ENCODE measurements at places on chromosomes 6 and 20.

GRCh38 chr6:14720411-14721102 is 525.3 kb upstream of the JARID2 start:
- no peak for DNase-seq

DNA sequence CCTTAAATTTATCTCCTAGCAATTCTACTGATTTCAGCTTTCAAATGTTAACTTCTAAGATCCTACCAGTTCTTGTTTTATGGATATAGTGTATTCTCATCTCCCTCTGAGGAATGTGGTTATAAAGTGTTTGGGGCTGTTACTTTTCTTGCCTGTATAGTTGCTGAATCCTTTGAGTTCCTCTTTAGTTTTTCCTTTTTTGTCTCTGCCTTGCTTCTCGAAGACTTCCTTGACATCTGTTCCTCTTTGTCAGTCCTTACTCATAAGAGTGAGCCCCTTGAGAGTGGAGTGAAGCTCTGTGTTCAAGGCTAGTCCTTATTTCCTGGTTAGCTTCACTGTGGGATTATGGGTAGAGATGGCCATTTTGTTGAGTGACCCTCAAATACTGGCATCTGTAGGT is 84.6 kb downstream of the ELOVL4 start:
- no peak for DNase-seq

- no peak for DNase-seq
Observed at GRCh38 chr6:64590965-64591675, 955.5 kb downstream of the PHF3 start.

DNA sequence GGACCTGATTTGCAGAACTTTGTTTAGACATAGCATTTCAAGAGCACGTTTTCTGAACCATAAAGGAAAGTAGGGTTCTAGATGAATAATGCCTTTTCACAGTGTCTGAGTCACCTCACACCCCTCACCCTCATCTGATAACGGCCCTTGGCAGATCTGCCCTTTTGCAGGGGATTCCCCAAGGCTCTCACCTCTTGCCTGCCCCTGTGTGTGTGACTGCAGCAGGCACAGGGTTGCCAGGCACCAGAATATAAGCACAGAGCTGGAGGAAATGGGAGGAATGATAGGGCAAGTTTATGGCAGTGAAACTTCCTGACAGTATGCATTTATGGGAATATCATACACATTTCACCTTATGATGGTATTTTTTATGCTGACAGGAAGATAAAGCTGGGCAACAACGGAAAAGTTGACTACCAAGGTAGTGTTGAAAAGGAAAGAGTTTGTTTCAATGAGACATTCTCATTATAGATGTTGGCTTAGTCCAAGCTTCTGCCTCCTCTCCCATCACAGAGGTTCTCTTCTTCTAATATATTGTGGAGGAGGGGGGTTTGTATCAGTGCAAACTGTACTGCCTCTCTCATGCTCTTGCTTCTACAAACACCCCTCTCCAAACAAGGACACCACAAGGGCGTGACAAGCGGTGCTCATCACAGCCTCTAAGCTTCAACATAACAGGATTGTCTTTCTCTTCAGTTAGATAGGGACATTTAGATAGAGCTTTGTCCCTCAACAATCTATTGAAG is 101.5 kb upstream of the BACH2 start:
- DNase-seq: peak; percentile 66

DNA sequence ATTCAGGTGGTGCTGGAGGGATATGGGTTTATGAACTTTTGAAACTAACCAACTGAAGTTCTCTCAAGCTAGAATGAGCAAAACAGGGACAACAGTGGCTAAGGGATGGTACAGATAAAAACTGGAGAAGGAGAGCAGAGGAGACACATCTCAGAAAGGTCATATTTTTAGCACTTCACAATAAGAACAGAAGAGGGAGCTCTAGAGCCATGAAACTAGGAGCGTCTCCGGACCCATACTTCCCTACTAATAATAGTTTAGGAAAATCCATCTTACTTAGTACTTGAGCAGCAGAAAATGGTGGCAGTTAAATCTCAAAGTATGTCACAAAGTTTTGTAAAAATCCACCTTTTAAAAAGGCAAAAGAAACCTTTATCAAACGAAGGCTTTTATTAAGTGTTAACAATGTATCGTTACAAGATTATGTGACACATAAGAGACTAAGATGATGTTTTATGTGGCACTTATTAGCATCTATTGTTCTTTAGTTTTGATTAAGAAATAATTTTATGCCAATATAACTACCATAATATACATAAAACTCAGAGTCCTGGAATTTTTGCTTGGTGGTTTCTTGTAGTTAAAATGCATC is 278.6 kb downstream of the TBC1D32 start:
- no peak for DNase-seq

- DNase-seq: no peak
Observed at GRCh38 chr20:63295422-63295821, 2.4 kb downstream of the COL20A1 start.

- DNase-seq: no peak
Observed at GRCh38 chr6:38100380-38100779, 280.9 kb downstream of the ZFAND3 start.

DNA sequence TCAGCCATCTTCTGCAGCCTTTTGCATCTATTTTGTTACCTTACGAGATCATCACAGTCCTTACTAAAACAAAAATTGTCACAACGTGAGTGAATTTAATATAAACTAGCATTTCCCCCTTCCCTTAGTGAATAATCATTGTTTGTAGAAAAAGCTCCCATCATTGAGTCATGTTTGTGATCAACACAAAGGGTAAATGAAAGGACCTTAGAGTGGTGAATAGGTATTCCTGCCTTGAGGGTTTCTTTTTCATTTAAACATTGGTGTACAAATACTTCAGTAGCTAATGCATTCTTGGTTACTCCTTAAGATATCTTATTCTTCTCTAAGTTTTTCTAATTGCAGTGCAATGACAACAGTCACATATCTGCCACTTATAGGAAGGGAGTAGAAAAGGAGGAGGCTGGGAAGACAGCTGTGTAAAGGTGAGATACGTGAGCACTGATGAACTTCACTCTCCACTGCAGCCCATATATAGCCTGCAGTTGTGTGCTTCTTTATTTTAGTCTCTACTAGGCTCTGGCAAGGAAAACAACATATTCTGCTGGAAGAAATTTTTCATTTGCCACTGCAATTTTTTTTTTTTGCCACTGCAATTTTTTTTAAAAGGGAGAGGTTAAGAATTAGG is 27.8 kb downstream of the ADGRG6 start:
- DNase-seq: no peak

DNA sequence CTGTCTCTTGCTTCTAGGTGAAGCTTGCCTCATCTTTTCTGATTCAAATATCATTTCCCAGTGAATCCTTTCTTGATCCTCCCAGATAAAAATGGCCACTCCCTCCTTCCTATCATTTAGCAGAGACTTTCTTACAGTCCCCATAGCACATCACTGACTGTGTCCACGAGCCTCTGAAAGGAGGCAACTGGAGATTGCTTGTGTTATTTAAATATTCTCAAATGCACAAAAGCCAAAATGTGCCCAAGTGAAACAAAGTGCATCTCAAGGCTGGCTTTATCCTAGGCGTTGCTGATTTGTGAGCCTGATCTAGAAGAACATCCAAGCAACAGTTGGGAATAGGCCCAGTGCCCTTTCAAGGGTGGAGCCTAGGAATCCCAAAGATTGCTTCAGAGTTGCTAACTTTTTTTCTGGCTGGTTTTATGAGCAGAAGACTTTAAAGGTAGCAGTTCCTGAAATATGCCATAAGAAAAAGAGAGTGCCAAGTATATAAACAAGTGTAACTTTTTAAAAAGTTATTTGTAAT is 393.6 kb downstream of the CD83 start:
- no peak for DNase-seq

- no peak for DNase-seq
Observed at GRCh38 chr20:32135983-32136515, 26.5 kb downstream of the TM9SF4 start.

DNA sequence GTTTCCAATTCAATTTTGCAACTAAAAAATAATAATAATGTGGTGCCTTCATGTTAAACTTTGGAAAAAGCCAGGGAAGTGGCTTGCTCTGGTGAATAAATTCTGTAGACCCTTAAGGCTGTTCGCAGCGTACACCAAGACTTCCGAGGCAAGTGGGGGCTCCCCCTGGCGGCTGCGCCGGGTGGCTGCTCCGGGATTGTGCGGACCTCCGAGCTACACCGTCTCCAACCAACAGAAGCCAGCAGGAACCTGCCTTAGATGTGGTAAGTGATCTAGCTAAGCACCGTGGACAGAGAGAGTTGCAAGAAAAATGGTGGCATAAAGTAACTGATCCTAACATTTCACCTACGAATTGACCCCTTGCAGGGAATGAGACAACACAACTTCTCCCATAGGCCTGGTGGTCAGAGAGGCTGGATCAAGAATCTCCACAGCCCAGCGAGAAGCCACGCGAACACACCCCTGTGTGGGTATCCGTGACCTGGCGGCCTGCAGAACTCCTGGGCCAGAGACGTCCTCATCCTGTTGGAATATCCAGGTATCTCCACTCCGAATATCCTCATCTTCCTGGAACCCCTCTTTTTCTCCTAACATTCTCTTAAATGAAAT is 69.6 kb downstream of the TBXT start:
- DNase-seq: no peak

DNA sequence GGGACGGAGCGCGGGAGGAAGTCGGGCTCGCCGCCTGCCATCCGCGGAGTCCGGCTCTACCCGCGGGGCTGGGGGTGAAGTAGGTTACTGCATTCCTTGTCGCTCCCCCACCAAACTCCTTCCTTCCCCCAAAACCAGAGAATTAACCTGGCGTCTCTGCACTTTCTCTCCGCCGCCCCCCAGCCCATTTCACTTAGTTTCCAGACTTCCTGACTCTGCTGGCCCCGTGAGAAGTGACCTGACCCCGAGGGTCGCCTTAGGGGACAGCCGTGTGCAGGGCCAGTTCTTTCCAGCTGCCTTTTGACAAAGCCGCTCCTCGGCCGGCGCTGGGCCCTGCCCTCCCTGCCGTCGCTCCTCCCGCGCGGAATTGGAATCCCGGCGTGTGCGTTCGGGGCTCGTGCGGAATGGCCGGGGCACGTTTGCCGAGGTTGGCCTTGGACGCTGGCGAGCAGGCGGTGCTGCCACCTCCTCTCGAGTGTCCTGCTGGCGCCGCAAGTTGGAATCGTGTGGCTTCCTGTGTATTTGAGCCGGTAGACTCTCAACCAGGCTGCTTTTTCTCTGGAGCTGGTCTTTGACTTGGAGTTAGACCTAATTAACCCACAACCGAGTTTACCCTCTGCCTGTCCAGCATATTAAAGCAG is 650 bp downstream of the DCBLD1 start:
- DNase-seq: no peak

DNA sequence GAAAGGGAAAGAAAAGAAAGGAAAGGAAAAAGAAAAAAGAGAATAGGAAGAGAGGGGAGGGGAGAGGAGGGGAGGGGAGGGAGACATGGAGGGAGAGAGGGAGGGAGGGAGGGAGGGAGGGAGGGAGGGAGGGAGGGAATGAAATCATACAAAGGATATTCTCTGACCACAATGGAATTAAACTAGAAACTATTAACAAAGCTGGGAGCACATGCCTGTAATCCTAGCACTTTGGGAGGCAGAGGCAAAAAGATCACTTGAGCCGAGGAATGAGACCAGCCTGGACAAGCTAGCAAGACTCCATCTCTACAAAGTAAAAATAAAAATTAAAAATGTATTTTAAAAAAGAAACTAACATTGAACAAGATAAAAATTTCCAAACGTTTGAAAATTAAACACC is 62.8 kb downstream of the ILRUN start:
- DNase-seq: no peak

GRCh38 chr20:49999329-49999728 is 16.5 kb downstream of the SNAI1 start:
- DNase-seq: no peak

- DNase-seq: no peak
Observed at GRCh38 chr6:40183902-40184301, 249.6 kb upstream of the MOCS1 start.

DNA sequence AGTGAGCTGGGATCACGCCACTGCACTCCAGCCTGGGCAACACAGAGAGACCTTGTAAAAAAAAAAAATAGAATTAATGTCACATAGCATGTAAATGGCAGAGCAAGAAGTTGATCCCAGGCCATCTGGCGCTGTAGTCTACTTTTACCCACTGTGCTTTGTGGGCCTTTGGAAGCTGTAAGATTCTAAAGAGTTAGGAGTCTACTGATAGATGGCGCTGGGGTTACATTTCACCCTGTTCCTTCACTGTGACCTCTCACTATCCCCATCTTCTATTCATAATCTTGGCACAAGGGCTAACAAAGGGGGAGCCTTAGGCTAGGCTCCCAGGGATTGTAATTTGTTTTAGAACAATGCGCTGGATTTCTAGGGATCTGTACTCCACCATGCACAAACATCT is 24.4 kb downstream of the SIRPD start:
- no peak for DNase-seq

Measured in stimulated activated CD8-positive, alpha-beta memory T cell treated with anti-CD3 and anti-CD28 coated beads, Interleukin-15, amount 100 ng/mL, for 4 hours (primary cell).